Stimulated activated CD8-positive, alpha-beta memory T cell treated with anti-CD3 and anti-CD28 coated beads, Interleukin-4, amount 100 ng/mL, for 1 hour (primary cell): ENCODE measurements at places on chromosomes 7 and 10.

DNA sequence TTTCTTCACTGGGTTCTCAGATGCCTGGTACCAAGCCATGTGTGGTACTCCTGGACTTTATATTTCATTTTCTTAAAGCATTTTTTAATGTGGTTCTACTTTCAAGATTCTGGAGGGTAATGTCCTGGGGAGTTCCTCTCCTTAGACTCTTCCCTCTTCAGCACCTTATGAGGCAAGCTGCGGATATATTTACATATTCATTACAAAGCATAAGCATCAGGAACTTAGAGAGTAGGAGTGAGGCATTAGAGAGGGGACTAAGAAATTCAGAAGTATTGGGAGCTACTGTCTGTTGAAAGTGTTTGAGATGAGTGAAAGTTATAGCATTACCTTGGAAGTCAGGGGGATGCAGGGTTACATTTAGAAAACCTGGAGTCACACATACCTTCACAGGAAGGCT lies 20.8 kb downstream of the AUTS2 start:
- DNase-seq = no peak

- no peak for DNase-seq
These were observed 6.9 kb downstream of the COMTD1 start for GRCh38 chr10:75228834-75229233.

DNA sequence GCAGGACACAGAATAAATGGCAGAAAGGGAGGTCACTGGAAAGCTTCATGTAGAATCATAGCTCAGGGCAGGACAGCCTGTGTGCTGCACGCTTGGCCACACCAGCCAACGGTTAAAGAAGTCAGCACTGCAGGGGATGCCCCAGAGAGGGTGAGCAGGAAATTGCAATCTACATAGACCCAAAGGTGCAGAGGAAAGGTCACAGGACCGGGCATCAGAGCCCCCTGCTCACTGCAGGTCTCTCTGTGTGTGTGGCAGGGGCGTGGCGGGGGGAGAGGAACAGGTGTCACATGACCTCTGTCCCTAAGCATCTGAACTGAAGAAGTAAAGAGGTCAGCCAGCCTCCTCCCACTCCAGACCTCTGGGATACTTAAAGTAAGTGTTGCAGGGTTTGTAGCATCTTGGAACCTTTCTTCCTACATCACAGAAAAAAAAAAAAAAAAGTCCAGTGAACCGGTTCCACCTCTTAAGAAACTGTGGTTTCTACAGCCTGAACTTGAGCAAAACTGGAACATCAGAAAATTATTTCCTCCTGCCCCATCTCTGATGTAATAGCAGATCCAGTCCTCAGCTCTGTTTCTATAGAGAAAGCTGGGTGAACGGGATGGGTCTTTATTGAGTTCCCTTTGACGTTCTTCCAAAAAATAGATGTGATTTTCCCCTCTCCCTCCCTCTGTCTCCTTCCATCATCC lies 64.3 kb downstream of the RGS10 start:
- no peak for DNase-seq

GRCh38 chr7:158541346-158542010 lies 46.1 kb downstream of the PTPRN2 start:
- DNase-seq = no peak

DNA sequence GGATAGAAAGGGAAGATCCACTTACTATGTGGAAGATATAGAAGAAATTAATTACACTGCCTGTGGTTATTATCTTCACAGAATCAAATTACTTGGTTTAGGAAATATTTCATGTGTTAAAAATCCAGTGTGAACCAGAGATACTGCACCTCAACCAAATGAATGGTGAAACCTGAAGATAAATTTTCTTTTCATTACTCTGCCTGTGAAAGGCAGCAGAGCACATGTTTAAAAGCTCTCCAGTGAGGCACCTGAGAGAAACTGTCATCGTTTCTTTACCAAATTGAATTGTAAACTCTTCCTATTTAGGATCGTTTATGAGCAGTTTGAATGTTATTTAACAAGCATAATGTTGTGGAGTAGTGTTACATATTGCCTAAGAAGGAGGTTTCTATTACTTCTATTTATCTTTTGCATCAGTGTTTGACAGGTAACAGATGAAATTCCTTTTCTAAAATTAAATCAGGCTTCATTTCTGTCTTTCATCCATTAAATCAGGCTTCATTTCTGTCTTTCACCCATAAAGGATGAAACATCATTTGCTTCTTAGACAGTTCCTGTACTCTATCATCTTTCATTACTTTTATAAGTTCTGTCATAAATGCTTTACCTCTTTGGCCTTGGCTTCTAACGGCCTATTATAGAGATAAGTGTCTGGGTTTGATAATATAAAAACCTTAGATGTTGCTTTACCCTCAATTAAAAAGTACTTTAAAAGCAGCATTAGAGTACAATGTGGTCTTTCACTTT lies 266.6 kb downstream of the NXPH1 start:
- no peak for DNase-seq

GRCh38 chr7:157579425-157579824 lies 242.6 kb downstream of the DNAJB6 start:
- no peak for DNase-seq

DNA sequence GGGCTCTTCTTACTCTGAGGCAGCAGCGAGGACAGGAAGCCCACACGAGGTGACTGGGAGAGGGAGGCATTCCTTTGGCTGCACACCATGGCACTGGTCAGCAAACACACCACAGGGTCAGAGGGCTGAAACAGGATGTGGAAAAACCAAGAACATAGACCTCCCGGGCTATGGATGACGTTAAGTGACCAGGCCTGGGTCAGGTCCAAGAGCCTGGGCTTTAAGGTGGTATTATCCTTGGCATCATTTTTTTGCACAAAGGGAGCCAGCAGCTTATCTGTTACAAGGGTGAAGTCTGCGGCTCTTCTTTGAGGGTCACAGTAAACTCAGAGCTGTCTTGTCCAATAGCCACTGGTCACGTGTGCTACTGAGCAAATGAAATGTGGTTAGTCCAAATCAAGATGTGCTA lies 7.0 kb downstream of the WDR91 start:
- DNase-seq = no peak

DNA sequence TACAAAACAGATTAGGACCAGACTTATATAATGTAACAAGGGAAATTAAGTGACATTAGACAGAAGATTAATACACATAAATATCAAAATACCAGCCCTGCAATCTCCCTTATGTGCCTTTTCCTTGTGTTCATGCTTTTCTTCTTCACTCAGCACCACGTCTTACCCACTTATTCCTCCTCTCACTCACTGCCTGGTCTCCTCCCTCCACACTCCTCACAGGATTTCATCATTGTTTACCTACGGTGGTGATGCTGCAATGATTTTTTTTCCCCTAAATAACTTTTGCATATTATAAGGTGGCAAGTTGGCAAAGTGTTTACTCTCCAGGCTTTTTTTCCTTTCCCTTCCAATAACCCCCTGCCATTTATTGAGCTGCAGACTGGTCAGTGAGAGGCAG lies 203.2 kb downstream of the PCLO start:
- DNase-seq = no peak

DNA sequence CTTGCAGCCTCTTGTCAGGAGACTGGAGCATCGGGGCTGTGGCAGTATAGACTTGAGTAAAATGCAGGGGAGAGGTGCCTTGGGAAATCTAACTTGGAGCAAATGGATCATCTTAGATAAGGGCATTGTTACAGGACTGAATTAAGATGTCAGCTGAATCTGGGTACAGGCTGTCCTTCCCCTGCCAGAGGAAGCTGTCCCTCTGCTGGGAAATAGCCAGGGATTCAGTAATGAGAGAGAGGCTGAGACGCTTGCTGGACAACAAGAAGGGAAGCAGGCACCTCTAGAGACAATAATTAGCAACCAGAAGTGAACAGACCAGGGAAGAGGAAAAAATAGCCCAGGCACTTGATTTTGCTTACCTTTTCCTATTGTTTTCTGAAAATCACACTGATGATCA lies 20.7 kb upstream of the RAPGEF5 start:
- DNase-seq = no peak

GRCh38 chr7:68511281-68511680 lies 1087.0 kb upstream of the AUTS2 start:
- no peak for DNase-seq

DNA sequence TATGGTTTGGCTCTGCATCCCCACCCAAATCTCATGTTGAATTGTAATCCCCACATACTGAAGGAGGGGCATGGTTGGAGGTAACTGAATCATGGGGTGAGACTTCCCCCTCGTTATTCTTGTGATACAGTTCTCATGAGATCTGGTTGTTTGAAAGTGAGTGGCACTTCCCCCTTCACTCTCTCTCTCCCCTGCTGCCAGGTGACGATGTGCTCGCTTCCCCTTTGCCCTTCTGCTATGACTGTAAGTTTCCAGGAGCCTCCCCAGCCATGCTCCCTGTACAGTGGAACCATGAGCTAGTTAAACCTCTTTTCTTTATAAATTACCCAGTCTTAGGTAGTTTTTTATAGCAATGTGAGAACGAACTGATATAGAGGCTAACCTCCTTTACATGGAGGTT lies 16.6 kb downstream of the PLPP4 start:
- no peak for DNase-seq

GRCh38 chr10:62224606-62225005 lies 44.0 kb downstream of the RTKN2 start:
- DNase-seq = no peak

DNA sequence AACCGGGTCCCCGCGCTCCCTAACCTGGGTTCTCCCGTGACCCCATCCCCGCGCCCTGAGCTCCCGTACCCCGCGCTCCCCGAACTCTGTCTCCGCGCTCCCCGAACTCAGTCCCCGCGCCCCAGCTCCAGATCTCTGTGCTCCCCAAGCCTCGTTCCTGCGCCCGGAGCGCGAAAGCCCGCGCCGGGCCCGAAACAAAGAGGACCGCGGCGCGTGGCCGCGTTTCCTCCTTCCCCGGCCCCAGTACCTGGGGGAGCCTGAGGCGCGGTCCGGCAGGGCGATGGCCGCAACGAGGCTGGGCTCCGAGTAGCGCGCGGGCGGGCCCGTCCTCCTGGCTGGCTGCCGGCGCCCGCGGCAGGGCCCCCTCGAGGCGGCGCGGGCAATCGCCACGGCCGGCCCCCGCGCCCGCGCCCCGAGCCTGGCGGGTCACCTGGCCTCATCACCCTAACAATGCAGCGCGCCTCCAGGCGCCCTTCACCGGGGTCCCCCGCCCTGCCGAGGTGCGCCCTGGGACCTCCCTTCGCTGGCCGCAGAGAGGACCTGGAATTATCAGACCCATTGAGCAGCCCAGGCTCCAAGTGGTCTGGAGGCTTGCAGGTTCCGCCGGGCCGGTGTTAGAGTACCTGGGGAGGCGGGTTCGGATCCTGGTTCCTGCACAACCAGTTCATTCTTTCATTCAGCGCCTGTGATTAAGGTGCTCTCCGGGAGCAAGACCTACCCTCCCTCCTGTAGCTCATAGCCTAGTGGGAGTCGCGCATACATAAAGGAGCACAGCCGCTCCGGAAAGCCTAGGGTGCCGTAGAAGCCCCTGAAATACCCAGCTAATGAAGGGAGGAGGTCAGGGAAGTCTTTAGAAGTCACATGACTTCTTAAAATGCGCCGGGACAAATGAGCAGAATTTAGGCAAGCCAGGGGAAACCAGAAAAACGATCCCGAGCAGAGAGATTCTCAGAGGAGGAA lies at the start of gene TNS3:
TNS3 (minus strand) TSS at position 308 of the 960 bp plus-strand sequence. CDS start 142,475 bp downstream, outside the sequence.
- no peak for DNase-seq

- DNase-seq = no peak
These were observed 35.6 kb upstream of the XRCC2 start for GRCh38 chr7:152711444-152711944.

GRCh38 chr7:1602386-1602785 lies 32.6 kb upstream of the PSMG3 start:
- DNase-seq = no peak

DNA sequence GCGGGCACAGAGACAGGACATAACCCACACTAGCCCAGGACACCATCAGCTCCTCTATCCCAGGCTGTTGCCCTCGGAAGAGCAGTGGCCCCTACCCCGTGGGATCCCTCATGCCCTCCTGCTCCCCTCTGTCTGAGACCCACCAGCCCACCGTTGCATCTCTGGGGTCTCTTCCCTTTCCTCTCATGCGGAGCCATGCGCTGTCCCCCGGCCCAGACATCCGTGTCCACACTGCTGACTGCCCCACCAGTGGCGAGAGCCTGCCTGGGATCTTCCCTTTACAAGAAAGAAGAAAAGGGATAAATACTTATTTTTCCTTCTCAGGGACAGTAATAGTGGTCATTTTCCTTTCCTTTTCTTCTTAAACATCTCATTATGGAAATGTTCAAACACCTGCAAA lies 115.4 kb downstream of the WDR37 start:
- no peak for DNase-seq

- DNase-seq = no peak
These were observed 238.7 kb downstream of the CDK14 start for GRCh38 chr7:90834771-90835170.

DNA sequence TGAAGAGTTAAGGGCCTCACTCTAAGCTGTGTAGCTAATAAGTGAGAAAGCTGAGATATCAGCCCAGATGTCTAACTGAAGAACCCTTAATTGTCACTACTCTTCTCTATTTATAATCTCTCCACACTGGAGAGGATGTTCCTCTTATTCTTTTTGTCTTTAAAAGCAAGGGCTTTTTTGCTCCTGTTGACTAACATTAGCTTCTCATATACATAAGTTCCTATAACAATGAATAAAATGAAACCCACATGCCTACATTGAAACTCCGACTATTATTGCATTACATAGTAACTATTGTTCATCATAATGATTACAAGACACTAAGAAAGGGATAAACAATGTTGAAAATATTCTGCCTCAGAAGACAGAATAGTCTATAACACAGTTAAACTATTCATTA lies 67.1 kb downstream of the GNAT3 start:
- DNase-seq = no peak

DNA sequence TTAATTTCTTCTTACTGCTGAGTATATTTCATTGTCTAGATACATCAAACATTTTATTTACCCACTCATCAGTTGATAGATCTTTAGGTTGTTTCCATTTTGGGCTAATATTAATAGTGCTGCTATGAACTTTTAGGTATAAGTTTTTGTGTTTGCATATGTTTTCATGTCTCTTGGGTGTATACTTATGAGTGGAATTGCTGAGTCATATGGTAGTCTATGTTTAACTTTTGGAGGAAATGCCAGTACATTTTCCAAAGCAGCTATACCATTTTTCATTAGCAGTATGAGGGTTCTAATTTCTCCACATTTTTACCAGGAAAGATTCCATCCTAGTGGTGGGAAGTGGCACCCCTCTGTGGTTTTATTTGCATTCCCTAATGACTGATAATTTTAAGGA lies 101.1 kb downstream of the ANKRD30A start:
- DNase-seq = no peak

DNA sequence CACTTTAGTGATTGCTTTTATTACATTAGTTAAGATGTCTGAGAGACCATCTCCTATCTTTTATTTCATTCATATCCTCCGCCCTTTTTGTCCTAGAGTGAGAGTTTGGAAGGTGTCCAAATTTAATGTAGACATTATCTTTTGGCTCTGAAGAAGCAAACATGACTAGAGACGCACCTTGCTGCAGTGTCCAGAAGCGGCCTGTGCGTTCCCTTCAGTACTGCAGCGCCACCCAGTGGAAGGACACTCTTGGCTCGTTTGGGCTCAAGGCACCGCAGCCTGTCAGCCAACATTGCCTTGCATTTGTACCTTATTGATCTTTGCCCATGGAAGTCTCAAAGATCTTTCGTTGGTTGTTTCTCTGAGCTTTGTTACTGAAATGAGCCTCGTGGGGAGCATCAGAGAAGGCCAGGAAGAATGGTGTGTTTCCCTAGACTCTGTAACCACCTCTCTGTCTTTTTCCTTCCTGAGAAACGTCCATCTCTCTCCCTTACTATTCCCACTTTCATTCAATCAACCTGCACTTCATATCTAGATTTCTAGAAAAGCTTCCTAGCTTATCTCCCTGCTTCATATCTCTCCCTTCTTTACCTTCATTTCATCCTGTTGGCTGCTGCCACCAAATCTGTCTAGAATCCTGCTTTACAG lies 10.4 kb upstream of the CLCN1 start:
- peak; percentile 25 for DNase-seq

- no peak for DNase-seq
These were observed 36.0 kb downstream of the PRTFDC1 start for GRCh38 chr10:24916365-24916764.
